ENCODE measurements at places on chromosomes 3 and 15.

- no peak for DNase-seq
Measured at GRCh38 chr3:79368403-79368802, 399.4 kb downstream of the ROBO1 start.

GRCh38 chr15:100778831-100779288 lies 100.8 kb upstream of the ALDH1A3 start:
- no peak for DNase-seq

DNA sequence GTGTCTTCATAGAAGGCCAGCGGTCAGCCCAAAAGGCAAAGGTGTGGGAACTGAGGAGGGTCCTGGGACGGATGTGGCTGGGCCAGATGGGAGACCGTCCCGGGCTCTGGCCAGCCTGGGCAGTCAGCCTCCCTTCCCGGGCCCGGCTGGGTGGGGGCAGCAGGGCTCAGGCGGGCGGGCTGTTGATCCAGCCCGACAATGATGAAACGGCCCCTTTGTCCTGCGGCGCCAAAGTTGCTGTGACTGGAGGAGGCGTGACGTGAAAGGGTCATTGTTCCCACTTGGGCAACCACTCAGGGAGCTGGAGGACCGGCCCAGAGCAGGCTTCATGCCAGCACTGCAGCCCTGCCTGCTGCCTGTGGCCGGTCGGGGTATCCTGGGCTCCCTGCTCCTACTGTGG lies 16.5 kb downstream of the DUSP7 start:
- DNase-seq: no peak

DNA sequence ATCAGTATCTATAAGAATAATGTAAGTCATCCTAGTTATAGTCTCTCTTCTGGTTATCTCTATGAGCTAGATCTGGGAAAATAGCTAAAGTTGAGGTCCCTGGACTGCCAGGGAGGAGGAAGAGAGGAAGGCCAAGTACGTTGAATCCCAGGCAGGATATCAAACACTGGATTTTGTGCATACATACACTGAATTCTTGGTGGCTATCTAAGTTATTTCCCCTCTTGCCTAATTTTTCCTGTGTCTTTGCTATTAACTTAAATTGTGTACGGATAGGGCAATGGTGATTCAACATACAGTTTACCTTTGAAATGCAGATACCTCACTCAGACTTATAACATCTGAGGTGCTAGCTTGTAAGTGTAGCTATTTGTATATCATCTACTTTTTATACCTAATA lies 27.2 kb downstream of the FBXO22 start:
- no peak for DNase-seq

DNA sequence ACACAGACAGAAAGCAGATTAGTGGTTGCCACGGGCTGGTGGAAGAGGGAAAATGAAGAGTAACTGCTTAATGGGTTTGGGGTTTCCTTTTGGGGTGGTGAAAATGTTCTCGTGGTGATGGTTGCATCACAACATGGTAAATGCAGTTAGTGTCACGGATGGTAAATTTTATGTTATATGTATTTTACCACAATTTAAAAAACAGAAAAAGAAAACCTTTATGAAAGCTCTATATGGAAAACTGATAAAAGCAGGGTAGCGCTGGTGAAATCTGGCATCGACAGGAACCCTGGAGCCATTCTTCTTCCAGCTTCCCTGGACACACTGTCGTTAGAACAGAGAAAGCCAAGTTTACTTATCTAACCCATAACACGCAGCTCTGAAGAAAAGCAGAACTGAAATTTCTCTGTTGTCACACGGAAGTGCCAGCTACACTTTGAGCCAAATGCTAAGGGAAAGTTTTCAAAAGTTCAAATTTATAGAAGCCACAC lies 287.7 kb upstream of the NR2F2 start:
- no peak for DNase-seq

- DNase-seq: no peak
Measured at GRCh38 chr3:171497468-171497867, 37.3 kb upstream of the TNIK start.

DNA sequence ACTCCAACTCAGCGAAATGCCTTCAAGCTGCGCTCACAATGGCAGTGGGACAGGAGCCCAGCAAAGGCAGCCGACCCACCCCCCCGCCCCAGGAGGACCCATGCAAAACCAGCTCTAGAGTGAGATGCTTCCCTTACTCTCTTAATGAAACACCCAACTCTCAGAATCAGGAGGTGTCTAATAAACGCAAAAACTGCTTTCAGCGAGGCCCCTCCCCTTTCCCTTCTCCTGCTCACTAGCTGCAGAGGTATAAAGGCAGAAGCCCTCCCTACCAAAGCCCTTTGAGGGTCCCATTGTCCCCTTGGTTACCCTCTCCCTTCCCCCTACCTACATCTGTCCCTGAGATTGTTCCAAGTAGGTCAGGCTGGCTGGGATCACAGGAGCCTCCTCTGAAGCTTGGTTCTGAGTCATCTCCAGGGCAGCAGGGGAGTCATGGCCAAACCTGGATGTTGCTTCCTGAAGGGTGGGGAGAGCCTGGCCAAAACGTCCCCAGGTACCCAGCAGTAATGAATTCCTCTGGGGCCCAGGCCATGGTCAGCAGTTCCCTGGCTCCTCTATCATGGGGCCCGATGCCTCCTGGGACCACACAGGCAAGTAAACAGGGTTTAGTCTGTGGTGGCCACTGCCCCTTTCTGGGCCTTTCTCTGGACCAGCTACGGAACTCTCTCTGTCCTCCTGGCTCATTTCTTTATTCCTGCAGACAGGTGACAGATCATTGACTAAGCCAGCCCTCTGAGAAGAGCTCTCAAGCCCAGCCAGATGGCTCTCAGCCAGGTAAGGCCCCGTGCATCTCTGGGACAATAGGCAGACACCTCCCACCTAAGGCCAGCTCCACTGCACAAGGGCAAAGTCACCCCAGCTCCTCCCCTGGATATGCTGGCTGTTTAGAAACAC lies 8.6 kb downstream of the KLHL25 start:
- DNase-seq: no peak

DNA sequence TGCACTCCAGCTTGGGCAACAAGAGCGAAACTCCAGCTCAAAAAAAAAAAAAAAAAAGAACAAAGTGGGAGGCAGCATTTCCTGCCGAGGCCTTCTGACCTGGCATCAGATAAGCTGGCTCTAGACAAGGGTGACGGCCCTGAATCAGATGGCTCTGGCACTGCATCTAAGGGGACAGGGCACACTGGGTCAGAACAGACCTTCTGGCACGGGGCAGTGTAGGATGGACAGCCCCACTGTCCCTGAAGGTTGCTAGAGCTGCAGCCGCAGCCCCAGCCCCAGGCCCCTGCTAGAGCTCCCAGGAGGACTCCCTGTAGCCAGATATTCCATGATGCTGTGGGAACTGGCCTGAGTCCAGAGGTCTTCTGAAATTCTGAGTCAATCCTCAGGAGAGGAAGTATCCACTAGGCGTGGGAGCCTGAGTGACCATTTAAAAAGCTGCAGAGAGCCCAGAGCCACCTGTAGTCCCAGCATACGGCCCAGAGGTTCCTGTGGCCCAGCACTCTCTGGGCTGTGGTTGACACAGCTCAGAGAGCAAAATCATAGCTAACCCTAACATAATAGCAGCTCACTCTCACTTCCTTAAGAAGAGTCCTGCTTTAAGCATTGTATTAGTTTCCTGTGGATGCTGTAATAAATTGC lies 69.2 kb upstream of the MFGE8 start:
- no peak for DNase-seq
